ENCODE measurements at places on chromosomes 7 and 10. TPM values are rescaled to one million over a fixed set of nuclear protein-coding genes. Genes with fewer than 3 reads are reported as not detected.

PTN gene
- total RNA-seq, result 15.3 TPM

BEND7 gene
- total RNA-seq, result 0.29 TPM

ANKRD61 gene
- not detected for total RNA-seq

HABP2 gene
- total RNA-seq, result not detected

FXYD4 gene
- total RNA-seq, result not detected

KLLN gene
- total RNA-seq, result 0.71 TPM

SFMBT2 gene
- 0.86 TPM for total RNA-seq

STEAP1B gene
- 3.2 TPM for total RNA-seq

ITGA8 gene
- total RNA-seq, result not detected

PNLIPRP1 gene
- not detected for total RNA-seq

OR2F2 gene
- total RNA-seq, result not detected
